ENCODE measurements at places on chromosomes 3 and 15.
A peak's percentile ranks its signal among the peaks of the same experiment; 100 is the strongest.

GRCh38 chr3:99639579-99639978 lies 1.2 kb downstream of the COL8A1 start:
- DNase-seq = no peak

DNA sequence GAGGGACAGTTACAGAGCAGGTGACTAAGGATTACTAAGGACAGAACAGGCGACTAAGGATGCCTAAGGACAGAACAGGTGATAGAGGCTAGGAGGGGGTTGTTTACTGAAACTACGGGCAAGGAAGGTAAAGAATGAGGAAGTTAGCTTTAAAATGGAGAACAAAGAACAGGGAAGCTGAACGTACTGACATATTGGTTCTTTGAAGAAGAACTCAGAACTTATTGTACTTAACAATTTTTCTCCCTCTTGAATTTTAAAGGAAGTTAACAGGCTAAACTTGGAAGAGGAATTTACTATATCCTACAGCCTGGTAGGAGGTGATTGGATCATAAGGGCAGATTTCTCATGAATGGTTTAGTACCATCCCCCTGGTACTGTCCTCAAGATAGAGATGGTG lies 290.2 kb downstream of the SHQ1 start:
- DNase-seq = no peak

DNA sequence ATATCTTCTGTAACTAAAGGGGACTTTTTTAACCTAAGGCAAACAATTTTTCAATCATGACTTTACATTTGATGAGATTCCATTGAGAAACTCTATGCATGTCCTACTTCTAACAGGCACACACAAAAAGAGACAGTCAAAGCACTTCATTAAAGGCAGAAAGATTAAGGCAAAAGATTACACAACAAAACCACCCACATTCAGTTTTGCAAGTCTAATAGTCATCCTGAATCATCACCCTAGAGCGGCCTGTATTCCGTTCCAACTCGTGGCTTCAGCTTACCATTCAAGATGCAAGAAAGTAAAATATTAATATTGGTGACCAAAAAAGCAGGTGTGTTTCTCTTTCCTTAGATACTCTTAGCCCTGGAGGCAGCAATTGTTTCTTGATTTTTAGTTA lies 205.9 kb downstream of the P3H2 start:
- peak; percentile 98 for DNase-seq

- DNase-seq = peak; percentile 53
These were observed 230.1 kb upstream of the UBE2E1 start for GRCh38 chr3:23575697-23576096.
